ENCODE measurements at places on chromosomes 5 and 9.
A peak's percentile ranks its signal among the peaks of the same experiment; 100 is the strongest.

GRCh38 chr5:96753848-96754247, 53.9 kb downstream of the ERAP1 start:
- DNase-seq, result no peak

DNA sequence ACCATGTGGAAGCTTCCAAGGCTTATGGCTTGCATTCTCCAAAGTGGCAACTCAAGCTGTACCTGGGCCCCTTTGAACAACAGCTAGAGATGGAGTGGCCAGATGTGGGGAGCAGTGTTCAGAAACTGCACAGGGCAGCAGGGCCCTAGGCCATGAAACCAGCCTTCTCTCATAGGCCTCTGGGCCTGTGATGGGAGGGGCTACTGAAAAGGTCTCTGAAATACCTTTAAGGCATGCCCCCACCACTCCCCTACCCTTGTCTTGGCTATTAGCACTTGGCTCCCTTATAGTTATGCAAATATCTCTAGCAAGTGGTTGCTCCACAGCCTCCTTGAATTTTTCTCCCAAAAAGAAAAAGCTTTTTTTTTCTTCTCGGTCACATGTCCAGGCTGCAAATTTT, 1014.6 kb downstream of the DTWD2 start:
- DNase-seq, result no peak

GRCh38 chr5:6750951-6751685, 37.9 kb downstream of the TENT4A start:
- DNase-seq, result no peak

DNA sequence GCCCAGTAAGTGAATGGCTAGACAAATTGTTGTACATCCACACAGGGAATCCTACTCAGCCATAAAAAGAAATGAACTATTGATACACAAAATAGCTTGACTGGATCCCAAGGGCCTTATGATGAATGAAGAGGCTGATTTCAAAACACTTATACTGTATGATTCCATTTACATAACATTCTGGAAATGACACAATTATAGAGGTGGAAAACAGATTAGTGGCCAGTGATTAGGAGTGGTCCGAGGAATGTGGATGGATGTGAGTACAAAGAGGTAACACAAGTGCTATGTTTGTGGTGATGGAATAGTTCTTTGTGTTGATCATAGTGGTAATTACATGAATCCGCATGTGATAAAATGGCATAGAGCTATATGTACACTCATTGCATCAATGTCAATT, 4.7 kb upstream of the UBLCP1 start:
- DNase-seq, result no peak

GRCh38 chr9:86459191-86459590, 105.0 kb upstream of the TUT7 start:
- no peak for DNase-seq

DNA sequence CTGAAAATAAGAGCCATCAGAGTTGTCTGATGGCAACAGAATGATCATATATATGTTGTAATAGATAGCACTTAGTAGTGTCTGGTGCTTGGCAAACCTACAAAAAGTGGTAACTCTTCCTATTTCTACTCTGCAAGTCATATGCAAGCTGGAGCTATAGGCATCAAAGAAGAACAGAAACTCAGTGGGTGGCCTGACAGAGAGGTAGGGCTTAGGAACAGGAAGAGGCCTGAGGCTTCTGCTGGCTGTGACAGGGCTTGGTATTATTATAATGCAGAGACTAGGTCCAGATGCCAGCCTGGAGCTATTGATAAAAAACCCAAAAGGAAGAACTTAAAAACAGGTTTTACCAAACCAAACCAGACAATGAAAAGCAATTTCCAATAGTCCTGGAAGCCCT, 4.4 kb upstream of the DIAPH1 start:
- no peak for DNase-seq

DNA sequence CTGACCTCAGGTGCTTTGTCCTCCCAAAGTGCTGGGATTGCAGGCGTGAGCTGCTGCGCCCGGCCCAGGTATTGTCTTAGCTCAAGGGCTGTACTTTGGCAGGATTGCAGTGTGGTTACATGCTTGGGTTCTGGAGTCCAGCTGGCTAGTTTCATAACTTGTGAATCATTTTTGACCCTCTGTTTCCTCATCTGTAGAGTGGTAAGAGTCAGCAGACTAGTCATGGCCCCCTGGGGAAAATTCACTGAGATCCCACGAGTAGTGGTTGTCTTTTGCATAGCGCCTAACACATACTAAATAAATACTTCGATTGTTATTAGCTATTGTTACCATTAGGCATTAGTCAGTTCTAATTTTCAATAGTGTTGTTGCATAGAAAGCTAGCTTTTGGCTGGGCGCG, 14.3 kb downstream of the PTPA start:
- no peak for DNase-seq

DNA sequence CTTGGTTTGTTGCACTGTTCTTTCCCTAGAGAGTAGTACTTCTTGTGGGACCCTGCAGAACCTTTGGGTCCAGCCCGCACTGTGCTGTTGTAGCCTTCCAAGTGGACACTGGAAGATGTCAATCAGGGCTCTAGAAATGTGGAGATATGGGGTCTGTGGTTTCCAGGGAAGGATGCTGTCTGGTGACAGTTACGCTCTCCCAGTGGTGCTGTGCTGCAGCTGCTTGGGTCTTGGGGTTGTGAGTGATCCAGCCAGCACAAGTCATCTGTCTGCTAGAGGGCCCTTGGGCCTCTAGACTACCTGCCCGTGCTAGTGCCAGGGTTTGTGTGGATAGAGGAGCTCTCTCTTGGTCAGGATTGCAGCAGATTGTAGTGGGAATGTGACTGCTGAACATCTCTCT, 484.5 kb downstream of the DMAC1 start:
- DNase-seq, result no peak

DNA sequence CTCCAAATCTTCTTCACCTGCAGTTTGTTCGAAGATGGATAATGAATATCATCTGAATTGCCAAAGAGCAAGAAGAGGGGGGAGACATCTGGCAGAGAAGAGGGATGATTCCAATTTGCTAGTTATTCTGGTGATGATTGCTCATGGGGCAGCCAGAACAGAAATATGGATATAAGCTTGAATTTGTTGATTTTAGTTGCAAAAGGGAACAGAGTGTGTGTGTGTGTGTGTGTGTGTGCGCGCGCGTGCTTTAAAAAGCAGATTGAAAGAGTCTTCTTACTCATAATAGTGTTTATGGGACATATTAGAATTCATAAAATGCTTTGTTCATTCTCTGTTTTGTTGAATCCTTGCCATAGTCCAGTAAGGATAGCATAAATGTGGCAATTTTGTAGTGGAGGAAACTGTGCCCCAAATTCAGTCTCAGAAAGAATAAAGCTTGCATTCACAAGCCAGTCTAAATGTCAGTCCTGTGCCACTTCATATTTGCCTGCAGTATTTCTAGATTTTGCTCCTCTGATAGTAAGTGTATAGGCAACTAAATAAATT, 436.3 kb upstream of the KLF4 start:
- DNase-seq, result no peak

- DNase-seq, result no peak
Measured at GRCh38 chr9:128636556-128637530, 19.8 kb downstream of the DYNC2I2 start.

GRCh38 chr5:107874795-107875194, 204.1 kb upstream of the EFNA5 start:
- no peak for DNase-seq

GRCh38 chr5:153187503-153187902, 303.0 kb upstream of the GRIA1 start:
- no peak for DNase-seq

DNA sequence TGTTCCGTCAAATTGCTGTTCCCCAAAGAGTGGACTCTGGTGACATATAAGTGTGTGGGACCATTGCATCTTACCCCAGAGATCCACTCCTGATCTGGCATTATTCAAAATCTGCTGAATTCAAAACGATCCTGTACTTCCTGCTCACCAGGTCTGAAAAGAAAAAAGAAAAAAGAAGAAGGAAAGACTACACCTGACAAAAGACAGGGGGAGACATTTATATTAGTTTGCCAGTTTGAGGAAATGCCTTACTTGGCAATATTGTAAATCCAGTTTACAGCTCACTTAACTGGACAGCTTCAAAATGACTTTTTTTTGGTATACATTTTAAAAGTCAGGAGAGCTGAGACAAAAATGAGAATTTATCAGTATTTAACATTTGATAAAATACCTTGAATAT, 15.0 kb upstream of the GRHPR start:
- no peak for DNase-seq

DNA sequence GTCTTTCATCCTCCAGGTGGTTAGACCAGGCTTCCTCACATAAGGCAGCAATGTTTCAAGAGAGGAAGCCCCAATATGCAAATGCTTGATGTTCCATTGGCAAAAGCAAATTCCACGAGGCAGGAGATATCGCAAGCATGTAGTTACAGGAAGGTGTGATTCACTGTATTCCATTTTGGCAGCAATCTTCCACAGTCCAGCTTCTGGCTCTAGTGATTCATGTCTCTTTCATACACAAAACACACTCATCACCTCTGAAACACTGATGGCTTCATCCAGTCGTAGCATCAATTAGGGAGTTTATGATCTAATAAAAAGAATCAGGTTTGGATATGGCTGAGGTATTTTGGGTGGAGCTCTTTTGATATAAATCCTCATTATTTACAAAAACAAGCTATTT, 552.2 kb upstream of the RIOK2 start:
- no peak for DNase-seq

- no peak for DNase-seq
Measured at GRCh38 chr5:179139936-179140235, 79.7 kb downstream of the ZNF354C start.

DNA sequence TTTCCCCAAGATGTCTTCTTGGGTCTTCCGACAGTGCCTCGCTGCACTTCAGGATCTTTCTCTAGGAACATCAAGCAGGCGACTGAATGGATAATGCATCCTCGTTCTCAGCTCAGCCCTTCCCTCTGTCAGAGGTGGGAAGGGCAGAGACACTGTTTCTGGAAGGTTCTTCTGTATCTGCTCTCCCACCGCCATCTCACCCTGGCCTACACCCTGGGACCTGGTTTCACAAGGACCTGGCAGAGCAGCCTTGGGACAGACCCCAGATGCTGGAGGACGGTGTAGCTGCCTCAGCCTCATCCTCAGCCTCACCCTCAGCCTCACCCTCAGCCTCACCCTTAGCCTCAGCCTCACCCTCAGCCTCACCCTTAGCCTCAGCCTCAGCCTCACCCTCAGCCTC, 18.5 kb downstream of the MRPL36 start:
- DNase-seq, result no peak

- DNase-seq, result no peak
Measured at GRCh38 chr5:22560147-22560546, 293.0 kb downstream of the CDH12 start.

DNA sequence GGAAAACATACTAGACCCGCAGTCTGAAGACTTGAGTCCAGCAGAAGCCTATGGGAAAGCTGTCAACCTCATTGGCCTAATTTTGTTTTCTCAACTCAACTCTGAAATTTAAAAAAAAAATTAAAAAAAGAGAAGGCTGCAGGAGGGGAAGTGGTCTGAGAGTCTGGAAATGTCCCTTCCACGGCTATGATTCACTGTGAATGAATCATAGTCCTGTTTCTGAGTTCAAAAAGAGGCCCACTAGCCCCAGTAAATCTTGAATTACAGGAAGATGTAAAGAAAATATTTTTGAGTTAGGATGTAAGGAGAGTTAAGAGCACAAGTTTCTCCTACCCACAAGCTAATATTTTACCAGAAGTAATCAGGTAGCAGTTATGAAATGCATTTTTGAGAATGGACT, 565.5 kb upstream of the DMAC1 start:
- no peak for DNase-seq

DNA sequence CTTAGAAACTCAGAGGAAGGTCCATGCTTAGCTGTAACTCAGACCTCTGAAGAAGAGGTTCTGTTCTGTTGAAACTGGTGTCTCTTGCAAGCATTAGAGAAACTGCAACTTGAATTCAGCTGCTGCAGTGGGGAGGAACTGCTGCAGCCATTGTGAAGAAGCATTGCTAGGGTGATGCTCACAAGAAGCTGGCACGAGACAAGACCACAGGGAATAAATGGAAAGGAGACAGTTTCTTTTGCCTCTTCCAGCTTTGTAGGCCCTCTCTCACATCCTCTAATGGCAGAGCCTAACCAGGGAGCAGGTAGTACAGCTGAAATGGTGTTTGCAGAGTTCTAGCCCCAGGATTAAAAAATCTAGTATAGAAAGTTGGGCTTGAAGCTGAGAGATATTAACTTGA, 148.0 kb upstream of the DMAC1 start:
- DNase-seq, result no peak

GRCh38 chr9:69122549-69123141, 51.4 kb upstream of the TJP2 start:
- no peak for DNase-seq

DNA sequence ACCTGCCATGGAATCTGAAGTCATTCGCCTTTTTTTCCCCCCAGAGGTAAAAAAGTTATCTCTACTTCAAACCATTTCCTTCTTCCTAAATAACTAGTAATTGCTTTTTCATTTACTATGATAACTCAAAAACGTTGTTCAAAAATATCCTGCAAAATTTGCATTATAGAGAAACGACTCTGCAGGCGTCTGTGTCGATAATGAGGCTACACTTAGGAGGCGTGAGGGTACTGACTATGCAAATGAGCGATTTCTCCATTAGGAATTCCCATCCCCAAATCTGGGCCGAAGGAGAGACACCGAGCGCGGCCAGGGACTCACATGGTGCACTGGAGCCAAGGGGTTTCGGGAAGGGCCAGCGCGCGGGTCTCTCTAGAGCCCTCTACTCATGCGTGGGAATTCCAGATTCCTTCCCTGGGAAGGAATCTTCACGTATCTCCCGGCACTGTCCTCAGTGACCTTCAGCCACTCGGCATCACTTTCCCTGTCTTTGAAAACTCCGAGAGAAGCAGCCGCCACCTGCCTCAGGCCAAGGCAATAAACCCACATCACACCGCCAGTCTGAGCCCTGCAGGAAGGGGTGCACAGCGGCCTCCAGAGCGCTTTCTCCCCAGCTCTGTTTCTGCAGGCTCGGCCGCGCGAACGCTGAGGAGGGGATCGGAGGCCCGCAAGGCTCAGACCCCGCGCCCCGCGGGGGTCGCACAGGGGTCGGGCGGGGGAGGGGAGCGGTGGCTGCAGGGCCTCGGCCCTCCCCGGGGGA, 718 bp upstream of the DENND4C start:
- peak; percentile 78 for DNase-seq

GRCh38 chr5:99544356-99544755, 615.5 kb upstream of the CHD1 start:
- DNase-seq, result no peak

DNA sequence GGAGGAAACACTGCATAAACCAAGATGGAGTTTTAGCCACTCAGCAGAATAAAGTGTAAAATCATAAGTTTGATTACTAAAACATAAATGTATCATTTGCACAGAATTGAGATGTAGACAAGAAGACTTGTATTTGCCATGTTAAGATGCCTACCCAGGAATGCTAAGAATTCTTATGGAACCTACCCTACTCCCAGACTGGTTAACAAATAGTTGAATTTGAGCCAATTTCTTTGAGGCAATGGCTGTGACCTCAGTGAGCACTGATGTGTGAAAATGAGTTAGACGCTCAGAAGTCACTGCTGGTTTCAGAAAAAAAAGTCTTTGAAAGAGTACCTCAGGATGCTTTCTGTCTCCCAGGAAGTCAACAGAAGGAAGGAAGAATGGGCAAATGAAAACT, 95.6 kb downstream of the ESM1 start:
- DNase-seq, result peak; percentile 38
